ENCODE measurements at places on chromosomes 2 and 18.

- no peak for DNase-seq
Observed at GRCh38 chr2:191635333-191636234, 42.4 kb upstream of the NABP1 start.

GRCh38 chr2:236576953-236577352 is 7.3 kb downstream of the ACKR3 start:
- DNase-seq, result no peak

GRCh38 chr2:31233231-31233630 is 721 bp upstream of the EHD3 start:
- no peak for DNase-seq

GRCh38 chr2:102891296-102891695 is 129.5 kb downstream of the TMEM182 start:
- DNase-seq, result no peak

GRCh38 chr2:55097461-55098410 is 47.5 kb upstream of the RTN4 start:
- no peak for DNase-seq

DNA sequence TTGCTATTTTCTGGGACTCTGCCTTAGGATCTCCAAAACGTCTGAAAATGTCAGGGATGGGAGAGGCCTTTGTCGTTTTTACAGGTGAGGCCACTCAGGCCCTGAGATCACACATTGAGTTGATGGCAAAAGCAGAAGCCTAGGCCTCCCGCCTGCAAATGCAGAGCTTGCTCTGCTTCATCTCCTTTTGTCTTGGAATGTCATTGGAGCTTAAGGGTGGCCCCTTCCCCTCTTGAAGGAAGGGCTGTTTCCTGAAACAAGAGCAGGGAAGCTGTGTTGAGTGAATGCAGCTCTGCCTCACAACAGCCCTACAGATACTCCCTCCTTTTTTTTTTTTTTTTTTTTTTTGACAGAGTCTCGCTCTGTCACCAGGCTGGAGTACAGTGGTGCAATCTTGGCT is 123.5 kb downstream of the GLI2 start:
- DNase-seq, result no peak

DNA sequence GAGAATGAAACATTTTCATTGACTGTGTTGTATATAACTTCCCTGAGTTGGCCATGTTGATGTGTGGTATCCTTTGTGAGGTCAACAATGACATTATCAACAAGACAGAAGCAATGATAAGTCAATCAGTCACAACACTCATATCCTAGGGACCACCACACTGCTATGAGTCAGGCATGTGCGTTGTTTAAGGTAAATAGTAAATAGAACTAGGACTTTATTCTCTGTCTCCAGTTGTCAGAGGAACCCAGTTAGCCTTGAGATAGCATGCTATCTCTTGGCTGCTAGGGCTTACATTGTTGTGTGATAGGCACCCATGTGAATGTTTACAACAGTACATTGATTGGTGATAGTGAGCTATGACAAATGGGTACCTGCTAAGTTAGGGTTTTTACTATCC is 37.3 kb downstream of the GPD2 start:
- DNase-seq, result no peak

DNA sequence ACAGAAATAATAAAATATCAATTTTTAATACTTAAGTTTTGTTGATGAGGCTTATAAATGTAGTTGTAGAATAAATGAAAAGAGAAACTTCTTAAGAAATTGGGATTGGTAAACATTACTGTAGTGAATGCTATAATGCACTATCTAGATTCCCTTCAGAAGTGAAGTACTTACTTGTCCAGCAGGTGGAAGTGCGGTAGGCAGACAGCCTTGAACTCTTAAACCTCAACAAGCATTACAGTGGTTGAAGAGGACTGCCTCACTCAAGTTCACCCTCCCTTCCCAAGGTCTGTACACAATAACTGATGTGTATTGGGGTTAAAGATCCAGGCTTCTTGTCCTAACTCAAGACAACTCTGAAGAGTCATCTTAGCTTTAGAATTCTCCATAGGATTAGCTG is 931.0 kb upstream of the LRRTM1 start:
- no peak for DNase-seq

DNA sequence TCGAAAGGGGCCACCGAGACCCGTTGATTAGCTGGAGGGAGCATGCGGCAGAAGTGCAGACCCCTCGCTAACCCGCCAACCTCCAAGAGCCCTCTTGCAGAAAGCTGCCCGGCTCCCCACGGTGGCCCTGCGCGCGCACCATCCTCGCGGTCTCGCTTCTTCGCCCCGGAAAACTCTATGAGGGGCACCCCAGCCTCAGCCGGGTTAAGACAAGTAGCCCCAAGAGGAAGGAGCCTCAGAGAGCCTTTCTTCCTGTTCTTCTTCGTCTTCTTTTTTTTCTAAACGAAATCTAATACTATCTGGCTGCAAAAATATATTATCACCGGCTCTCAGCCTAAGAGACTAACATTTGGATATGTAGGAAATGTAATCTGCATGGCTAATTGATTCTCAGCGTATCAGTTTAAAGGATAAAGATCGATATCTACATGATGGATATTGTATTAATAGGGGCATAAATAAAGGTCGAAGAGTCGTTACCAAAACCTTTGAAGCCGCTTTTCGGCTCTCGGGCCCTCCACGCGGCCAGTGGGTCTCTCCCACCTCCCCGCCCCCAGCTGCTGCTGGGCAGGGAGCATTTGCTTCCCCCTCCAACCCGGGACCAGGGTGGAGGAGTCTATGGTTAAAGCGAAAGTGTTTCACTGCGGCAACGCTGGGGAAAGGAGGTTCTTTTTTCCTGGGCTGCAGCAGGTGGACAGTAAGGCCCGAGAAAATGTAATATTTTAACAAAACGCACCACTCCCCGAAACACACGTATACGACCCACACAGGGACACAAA is 6.1 kb upstream of the PAX3 start:
- no peak for DNase-seq

GRCh38 chr2:121387591-121388325 is 102.8 kb upstream of the TFCP2L1 start:
- DNase-seq, result no peak

- no peak for DNase-seq
Observed at GRCh38 chr2:234258562-234259141, 208.2 kb downstream of the SPP2 start.

DNA sequence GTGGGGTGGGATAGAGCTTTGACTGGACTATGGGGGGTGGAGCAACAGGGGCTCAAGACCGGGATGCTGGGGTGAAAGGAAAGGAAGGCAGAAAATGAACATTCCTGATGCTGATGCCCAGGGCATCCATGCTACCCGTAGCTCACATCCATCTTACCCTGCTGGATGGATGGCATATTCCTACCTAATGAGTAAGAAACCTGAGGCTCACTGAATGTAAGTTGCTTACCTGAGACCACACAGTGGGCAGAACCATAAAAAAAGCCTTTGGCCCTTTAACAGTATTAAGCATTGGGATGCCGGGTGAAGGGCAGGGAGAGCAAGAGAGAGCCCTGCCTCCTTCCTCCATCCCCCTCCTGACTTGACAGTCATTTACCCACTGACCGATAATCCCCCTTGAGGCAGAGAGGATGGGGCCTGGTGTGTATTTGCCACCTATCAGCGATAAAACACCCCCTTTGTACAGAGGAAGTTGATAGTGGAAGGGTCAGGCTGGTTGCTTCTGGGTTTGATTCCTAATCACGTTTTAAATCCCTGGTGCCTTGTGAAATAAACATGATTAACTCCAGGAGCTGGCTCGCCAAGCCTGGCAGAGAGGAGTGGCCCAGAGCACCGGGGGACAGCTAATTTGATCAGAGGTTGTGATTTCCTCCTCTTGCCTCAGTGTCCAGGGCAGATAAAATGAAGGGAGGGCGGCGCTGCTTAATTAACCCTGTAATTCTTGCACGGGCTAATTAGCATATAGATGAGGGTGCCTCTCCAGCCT is 105.9 kb upstream of the HS6ST1 start:
- no peak for DNase-seq

- DNase-seq, result no peak
Observed at GRCh38 chr2:240915526-240916341, 9.6 kb downstream of the CROCC2 start.
